ENCODE measurements at places on chromosomes 2 and 18.

DNA sequence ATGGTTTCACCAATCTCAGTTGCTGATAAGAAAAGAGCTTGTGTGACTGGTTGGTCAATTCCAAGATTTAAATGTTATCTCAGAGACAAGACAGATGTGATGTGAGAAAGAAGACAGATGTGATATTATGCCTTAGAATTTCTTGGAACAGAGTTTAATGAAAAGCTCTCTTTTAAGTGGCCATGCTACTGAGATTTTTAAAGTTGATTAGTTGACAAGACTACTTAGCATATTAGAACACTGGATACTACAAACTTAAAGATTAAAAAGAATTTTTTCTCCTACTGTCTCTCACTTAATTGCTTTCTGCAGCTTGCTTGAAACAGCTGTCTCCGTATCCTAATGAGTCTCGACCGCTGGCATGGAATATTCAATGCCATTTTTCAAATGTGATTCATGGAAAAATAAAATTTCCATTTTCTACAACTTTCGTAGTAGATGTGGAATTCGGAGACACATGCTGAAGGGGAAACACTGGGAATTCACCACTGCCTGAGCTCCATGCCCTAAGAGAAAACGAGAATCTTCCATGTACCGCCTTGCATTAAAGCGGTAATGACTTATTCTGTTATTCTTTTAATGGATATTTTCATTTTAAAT, 634.2 kb upstream of the SETBP1 start:
- DNase-seq: no peak

DNA sequence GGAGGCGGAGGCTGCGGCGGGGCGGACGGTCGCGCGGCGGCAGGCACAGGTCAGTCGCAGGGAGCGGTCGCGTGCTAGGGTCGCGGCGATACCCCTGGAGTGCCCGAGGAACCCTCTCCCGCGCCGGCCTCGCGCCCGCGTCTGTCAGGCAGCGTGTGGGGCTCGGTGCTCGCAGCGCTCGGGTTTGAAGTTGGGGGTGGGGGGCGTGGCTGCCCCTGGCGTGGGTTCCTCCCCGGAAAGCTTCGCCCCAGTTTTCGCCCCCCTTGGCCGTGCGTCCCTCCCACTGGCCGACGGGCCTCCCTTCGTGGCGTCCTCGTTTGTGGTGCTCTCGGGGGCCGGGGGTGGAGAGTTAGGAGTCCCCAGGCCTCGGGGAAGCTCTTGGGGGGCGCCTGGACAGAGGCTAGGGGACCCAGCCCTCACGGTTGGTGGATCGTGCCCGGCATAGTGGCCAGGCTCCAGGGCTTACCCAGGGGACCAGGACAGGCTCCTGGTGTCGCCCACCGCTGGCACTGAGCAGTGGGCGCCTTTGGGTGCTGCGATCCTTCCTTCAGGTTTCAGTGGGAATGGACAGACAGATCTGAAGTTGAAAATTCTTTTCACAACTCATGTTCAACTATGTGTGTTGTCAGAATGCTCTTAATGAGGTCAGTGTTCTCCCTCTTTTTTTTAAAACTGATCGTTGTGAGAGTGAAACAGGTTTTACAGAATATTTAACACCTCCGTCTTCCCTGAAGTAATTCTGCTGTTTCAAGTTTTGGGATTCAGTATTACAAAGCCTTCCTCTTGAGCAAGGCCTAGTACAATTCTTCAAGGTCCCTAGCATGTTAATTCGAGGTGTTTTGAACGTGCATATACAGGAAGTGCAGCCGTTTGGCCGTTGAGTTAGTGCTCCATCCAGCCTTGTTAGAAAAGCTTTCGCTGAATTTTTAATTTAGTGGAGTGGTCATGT, 604 bp downstream of the RALBP1 start:
- DNase-seq: peak; percentile 74

DNA sequence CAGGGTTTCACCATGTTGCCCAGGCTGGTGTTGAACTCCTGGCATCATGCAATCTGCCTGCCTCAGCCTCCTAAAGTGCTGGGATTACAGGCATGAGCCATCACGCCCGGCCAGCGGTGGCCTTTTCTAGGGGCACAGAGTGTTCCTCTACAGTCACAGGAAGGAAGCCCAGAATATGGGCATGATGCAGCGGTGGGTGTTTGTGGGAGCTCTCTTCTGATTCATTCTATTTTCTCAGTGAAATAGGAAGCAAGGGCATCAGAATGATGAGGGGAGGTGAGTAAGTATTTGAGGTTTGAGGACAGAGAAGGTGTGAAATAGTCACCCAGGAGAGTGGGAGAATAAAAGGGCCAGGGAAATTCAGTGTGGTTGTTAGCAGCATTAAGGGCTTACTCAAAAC, 70.3 kb upstream of the PSME4 start:
- DNase-seq: peak; percentile 82

DNA sequence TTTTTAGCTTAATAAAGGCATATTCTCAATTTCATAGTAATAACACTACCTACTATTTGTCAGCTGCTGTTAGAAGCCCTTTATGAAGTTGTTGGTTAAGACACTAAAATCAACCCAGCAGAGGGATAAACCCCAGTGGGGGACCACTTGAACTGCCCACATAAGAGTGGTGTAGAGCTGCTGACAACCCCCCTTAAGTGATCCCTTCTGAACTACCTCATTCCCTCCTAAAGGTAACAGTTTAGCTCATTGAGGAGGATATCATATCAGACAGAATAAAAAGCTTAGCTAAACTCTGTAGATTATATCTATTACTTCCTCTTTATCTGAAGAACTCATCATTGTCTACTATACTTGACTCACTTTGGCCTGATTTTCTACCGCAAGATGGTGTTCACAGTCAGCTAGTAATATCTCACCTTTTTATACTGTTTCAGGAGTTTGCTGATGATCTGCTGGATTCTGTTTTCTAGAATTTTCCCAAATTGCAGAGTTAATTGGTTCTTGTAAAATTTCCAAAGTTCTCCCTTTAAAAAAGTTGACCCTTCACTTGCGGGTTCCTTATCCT, 16.2 kb downstream of the GALM start:
- no peak for DNase-seq

DNA sequence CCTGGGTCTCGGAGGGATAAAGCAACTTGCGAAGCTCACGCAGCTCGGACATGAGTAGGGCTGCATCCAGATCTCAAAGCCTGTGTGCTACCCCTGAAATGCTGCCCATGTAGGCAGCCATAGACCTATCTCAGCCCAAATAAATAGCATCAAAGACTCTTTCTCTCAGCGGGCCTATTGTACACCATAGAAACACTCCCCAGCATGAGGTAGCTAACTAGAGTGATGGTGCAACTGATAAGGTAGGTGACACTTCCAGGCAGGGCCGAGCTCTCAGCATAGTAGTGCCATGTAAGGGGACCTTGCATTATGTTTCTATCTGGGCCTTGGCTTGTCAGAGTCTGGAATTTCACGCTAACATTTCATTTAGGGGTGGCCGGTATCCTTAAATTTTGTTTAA, 52.4 kb downstream of the RABL2A start:
- no peak for DNase-seq

- DNase-seq: peak; percentile 96
Observed at GRCh38 chr2:128090945-128091725, at the start of gene UGGT1. UGGT1 (plus strand) TSS chr2:128091200; CDS start chr2:128091358, 158 bp downstream.

- DNase-seq: no peak
Observed at GRCh38 chr18:50456285-50456684, 81.4 kb downstream of the SKA1 start.

GRCh38 chr2:64258566-64258965, 114.3 kb upstream of the PELI1 start:
- DNase-seq: no peak

DNA sequence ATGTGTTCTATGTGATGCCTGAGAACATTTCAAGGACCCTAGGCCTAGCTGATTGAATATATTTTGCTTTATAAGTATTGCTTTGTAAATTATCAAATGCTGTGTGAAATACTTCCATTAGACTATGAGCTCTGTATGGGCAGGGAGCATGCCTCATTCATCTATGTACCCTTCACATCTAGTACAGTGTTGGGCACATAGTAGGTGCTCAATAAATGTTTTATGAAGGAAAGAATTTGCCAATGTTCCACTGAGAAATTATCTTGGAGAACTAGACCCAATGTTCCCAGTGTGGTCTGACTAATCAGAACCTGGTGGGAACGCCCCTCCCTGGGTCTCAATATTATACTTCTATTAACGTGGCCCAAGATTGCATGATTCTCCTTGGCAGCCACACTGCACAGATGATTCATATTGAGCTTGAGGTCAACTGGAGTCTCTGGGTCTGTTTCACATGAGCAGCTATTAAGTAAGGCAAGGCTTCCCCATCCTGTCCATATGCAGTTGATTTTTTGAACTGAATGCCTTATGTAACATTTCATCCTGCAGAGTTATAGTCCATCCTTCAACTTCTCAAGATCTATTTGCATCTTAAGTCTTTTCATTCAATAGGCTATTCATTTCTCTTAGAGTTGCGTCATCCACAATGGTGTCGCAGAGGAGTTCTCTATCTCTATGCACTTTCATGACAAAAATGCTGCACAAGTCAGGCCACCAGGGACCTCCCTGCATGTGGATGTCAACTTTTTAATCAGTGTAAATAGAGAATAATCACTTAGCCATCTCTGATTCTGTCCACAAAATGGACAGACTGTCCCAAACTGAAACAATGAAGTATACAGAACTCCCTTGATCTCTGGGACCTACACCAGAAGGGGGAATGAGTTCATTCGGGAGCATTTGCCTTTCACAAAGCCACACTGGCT, 257.6 kb downstream of the CYP26B1 start:
- no peak for DNase-seq

DNA sequence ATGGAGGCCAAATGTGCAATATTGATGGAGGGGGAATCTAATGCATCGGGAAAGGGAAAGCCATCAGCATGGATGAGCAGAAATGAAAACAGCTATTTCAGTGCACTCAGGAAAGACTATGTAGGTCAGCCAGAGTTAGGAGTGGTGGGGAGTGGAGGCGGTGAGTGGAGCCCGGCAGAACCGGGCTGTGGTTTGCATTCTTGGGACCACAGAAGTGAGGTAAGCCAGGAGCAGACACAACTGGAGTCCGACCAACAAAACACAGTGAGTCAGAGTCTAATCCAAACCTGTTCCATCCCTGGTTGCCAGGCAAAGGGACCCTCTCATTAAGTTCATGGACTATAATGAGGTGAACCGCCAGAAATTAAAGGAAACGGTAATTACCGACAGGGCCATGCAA, 61.1 kb upstream of the RAB12 start:
- no peak for DNase-seq

- no peak for DNase-seq
Observed at GRCh38 chr2:171723716-171724683, 36.7 kb downstream of the DYNC1I2 start.

DNA sequence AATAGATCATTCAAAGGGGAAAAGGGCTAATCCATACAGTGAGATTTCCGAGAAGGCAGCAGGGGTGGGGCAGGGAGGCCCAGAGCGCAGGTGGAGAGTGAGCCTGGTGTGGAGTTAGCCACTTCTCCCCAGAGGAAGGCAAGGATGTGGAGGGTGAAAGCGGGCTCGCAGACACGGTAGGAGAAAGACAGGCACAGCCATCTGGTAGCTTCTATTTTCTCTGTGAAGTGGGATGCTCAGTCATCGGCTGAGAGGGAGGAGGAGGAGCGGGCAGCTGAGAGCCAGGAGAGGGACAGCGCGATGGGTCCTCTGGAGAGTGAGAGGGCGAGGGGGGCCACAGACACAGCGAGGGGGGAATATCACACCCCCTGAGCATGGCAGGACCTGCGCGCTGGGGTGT, 153.3 kb upstream of the NDUFV2 start:
- no peak for DNase-seq

DNA sequence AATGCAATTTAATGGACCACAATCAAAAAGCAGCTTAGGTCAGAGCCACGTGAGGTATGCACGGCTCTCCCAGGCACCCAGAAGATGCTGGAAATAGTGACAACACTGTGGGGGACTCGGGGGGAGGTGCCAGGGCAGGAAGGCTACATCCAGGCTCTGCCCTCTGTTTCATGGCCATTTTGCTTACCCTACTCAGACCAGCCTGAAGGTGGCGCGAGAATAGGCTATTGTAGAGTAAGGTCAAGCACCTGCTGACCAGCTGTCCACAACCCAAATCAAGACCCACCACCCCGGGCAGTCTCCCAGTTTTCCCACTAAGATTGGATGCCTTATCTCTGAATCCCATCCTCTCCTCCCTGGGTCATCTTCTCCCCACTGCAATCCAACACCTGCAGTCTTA, 115.7 kb downstream of the VIT start:
- DNase-seq: no peak

- DNase-seq: no peak
Observed at GRCh38 chr18:33987206-33987605, 237.5 kb downstream of the NOL4 start.

DNA sequence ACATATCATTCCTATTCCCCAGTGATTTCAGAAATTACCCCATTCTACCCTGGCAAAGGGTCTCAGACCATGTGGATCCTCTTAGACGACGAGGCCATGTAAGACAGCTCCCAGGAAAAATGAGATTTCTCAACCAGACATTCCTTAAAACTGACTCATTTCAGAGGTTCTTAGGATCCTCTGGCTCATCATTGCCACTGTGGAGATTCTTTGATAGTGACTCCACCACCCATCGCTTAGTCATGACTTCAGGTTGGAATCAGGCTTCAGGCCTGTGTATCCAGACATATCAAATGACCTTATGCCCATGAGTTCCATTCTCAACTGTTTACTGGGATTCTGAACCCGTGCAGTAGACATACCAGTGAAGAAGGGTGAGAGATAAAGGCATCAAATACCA, 245.6 kb upstream of the TCF4 start:
- no peak for DNase-seq

DNA sequence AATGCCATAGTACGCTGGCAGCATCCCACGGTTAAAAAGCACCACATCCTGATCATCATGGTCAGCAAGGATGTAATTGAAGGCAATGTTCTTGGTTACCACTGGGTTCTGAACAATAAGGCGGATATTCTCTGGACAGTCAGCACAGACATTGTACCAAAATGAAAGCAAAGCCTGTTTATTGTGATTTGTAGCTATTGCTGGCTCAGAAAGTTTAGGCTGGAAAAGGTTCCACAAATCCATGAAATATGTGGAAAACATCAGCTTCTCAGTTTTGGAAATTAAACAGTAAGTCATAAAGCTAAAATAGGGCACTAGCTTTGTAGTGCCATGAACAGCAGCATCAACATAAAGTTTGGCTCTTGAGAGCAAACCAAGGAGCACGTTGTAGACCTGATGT, 52.2 kb downstream of the C2orf74 start:
- DNase-seq: no peak

DNA sequence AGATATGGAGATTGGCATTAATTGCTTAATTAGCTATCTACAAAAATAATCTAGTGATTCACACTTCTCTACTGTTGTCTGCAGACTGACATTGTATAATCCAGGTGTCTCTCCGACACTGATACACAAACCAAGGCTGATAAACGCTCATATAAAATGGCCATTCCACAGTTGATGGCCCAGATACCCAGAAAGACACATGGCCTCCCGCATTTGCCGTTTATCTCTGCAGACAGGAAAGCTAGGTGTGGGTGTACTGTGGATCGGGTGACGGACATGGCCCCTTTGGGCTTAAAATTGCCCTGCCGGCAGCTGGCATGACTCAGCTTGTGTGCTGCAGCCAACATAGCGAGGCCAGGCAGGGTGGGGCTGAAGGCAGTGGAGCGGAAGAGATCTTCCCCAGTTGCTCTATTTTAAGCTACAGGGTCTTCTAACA, 18.5 kb downstream of the PMAIP1 start:
- peak; percentile 36 for DNase-seq

All from activated CD4-positive, alpha-beta T cell treated with anti-CD3 and anti-CD28 coated beads for 48 hours (primary cell).